Cerebellar cortex (tissue), 1 donor: ENCODE measurements at places on chromosomes 1 and 21.

- DNase-seq = peak; percentile 74
Observed at GRCh38 chr1:23634840-23635651, 56.6 kb upstream of the RPL11 start.

DNA sequence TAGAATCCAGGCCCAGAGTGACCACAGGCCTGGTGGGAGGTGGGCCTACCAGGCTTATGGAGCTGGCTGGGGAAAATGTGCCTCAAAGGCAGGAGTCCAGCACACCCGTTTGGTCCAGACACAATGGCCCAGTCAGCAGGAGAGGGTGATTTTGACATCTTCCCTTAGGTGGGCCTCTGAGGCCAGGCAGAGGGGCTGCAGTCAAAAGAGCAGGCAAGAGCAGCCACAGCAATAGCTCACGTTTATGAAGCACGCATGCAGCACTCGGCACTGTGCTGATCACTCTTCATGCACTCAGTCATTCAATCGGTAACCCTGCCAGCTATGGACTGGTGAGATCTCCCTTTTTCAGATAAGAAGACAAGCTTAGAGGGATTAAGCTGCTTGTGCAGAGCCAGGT is 146.8 kb downstream of the LRIG2 start:
- DNase-seq = no peak

- peak; percentile 48 for DNase-seq
Observed at GRCh38 chr21:36611379-36611778, 87.5 kb upstream of the SIM2 start.

DNA sequence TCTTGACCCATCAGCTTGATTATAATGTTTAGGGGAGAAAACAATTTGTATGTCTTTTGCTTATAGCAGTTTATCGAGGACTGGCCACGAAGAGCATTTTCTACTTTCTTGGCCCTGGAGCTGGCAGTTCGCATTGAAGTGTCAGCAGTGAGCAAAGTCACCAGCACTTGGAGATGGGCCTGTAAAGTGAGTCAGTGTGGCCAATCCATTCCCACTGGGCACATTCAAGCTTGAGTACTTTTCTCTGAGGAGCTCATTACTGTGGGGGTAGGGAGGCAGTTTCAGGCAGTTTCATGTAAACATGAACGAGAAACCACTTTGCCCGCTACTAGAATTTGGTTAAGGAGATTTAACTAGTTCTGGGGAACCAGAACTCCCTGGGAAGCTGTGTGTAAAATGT is 164.8 kb downstream of the PRDM2 start:
- no peak for DNase-seq

DNA sequence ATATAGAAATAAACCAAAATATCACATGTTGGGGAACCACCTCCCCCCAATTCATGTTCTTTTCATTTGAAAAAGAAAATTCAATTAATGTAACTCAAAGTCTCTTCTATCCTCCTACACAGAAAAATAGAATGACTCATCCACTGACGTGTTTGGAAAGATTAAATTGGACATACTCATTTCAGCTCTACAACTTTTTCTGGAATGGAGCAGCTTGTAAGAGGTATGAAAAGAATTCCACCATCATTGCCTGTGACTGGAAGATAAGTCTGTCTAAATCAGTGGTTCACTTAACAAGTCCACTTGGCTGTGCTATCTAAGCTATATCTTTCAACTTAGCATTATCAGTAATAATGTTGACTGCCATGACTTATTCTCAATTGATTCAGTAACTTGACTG is 702.3 kb downstream of the BRINP3 start:
- DNase-seq = no peak

DNA sequence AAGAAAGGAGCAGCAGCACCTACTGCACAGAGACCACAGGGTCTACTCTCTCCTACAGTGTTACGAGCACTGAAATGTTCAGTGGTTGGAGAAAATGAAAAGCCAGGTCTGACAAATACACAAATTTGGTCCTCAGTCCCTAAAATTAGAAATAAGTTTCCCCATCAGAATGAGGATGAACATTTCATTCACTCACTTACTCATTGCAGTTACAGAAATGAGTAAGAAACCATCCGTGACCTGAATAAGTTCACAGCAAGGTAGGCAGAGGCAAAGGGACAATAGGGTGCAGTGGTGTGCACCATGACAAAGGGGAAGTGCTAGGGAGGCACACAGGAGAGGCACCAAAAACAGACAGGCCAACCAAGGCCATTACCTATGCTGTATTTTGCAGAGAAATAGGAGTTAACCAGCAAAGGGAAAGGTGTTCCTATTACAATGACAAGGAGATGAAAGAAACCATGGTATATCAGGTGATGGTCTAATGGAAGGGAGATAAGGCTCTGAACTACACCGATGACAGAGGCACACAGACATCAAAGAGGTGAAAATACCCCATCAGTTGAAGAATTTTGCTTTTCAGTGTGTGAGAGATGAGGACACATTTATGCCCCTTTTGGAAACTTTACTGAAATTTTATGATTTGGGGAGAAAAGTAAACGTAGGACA is 29.4 kb downstream of the VAV3 start:
- no peak for DNase-seq

DNA sequence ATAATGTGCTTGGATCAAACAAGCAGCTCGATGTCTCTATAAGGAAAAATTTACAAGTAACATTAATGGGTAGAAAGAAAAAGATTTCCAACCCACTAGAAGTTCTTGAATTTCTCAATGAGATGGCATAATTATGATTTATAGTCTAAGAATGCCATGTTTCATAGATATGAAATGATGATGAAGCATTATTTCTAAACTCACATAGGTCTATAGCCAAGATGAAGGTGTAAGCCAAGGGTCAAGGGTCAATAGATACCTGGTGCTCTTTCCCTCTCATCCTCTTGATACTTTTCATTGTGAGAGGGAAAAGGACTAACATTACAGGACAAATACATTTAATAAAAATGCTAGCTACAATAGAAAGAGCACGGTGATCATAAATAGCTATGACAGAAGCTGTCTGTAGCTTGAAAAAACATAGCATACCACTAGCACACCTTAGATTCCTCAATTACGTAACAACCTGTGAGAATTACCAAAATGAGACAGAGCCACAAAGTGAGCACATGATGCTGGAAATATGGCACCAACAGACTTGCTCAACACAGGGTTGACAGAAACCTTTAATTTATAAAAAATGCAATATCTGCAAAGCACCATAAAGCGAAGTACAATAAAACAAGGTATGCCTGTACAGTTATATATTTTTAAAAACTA is 26.3 kb upstream of the F13B start:
- DNase-seq = no peak

DNA sequence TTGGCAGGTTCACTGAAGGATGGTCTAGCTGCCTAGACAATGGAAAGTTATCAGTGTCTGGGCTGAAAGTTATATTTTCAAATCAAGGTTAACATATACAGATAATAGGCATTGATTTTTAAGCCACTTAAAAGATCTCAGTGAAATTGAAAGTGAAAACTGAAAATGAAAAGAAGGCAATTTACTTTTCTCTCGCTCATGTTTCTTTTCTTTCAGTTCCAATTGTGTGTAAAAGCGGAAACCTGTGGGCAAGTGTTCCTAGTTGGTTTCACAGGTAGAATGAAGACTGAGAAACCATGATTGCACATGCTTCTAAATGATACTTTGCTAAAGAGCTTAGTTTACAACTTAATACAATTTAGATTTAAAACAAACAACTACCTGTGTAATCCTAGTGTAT is 383.7 kb downstream of the ZP4 start:
- DNase-seq = no peak

DNA sequence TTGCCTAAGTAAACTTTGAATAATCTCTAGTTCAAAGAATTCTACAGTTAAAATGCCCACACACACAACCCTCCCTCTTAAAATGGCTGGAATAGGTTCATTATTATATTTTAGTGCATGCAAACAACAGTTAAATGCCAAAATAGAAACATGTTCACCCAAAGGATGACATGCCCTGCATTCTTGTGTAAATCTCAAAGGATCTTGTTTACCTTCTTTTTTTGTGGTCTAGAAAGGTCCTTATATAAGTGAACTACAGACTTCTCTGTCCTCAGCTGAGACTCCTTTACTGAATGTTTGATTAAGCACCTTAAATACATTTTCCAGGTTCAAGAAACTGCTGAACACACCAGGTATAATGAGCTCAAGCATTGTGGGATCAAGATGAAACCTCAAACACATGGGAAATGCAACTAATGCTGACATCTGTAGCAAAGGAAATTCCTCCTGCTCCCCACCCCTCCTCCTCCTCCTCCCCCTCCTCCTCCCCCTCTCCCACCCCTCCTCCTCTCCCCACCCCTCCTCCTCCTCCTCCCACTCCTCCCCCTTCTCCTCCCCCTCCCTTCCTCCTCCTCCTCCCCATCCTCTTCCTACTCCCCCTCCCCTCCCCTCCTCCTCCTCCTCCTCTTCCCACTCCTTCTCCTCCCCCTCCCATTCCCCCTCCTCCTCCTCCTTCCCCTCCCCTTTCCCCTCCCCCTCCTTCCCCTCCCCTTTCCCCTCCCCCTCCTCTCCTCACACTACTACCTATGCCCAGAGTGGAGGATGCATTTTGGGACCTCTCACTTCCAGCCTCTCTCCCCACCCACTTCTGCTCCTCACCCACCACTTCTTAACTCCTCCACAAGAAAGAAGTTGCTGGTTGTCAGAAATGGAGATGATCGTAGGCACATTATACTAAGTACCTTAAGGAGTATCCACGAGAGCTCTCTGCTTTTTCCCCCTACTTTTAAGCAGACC is 233.9 kb downstream of the MRPL39 start:
- DNase-seq = no peak

DNA sequence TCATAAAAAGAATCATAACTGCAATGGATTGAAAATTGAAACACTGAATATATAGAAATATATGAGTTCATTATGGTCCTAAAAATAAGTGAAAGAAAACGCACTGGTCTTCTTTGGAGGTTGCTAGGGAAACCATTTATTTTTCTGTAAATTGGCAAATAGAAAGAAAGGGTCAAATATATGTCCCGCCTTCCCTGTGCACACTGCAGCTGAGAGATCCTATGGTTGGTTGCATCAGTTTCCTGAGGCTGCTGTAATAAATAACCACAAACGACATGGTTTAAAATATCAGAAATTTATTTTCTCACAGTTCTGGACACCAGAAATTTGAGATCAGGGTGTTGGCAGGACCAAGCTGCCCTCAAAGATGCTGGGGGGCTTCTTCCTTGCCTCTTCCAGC is 35.0 kb downstream of the CA6 start:
- DNase-seq = no peak

GRCh38 chr1:201461645-201462441 is 7.1 kb downstream of the PHLDA3 start:
- DNase-seq = peak; percentile 74

DNA sequence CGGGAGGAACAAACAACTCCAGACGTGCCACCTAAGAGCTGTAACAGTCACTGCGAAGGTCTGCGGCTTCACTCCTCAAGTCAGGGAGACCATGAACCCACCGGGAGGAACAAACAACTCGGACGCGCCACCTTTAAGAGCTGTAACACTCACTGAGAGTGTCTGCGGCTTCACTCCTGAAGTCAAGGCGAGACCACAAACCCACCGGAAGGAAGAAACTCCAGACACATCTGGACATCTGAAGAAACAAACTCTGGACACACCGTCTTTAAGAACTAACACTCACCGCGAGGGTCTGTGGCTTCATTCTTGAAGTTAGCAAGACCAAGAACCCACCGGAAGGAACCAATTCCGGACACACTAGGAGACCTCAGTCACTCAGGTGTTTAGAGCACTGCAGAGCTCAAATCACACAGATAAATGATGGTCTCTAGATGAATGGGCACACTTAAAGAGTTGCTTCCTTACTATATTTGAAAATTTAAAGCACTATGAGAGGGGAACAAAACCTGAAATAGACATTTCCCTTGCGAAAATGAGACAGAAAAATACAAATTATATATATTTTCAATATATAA is 587.7 kb upstream of the ADGRL4 start:
- no peak for DNase-seq

DNA sequence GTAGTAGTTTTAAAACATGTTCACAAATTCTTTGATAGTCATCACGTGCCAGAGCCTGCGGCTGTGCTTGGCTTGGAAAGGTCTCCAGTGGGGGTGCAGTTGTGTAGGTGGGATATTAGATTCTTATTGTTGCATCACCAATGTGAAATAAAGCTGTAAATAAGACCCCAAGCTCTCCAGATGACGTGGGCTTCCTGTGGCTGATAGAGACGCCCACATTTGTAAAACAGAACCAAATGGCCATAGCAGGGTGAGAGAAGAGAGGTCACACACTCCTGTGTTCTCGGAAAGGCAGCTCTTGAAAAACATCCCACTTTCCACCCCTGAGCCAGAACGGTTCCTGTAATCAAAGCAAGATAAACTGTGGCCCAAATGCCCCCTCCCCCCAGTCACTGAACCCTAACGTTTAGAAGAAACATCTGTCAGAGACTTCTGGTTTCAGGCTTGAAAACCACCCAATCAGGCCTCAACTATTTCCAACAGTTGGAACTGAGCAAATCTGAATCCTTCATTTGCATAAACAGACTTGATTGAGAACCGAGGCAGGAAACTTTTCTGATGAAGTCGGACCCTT is 6.6 kb upstream of the NTPCR start:
- DNase-seq = no peak

DNA sequence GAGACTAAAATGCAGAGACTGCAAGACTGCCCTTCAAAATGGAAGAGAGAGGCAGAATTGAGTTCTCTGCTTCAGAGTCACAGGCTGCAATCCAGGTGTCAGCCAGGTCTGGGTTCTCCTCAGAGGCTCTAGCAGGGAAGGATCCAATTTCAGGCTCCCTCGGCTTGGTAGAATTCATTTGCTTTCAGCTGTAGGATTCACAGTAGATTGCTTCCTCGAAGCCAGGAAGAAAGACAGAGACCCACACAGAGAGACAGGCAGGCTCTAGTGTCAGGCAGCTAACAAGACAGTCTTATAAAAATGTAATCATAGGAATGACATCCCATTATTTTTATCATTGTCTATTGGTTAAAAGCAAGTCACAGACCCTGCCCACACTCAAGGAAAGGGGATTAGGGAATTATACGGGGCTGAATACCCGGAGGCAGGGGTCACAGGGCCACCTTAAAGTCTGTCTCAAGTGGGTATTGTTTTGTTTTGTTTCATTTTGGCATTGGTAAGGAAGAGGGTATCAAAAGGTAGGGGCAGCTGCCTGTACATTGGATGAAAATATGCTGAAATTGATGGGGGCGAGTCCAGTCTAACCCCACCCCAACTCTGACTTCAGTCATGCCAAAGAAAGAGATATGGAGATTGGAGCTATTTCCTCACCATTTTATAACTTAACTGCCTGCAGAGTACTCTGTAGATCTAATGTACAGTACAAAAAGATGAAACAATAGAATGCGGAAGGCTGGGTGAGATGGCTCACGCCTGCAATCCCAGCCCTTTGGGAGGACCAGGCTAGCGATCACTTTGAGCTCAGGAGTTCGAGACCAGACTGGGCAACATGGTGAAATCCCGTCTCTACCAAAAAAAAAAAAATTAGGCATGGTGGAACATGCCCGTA is 9.5 kb upstream of the TBCE start:
- DNase-seq = no peak

- no peak for DNase-seq
Observed at GRCh38 chr21:25742900-25743299, 8.1 kb downstream of the GABPA start.

- DNase-seq = no peak
Observed at GRCh38 chr1:32405672-32406467, 11.6 kb upstream of the BSDC1 start.
